ENCODE measurements at places on chromosomes 1 and 21.
A peak's percentile ranks its signal among the peaks of the same experiment; 100 is the strongest.

GRCh38 chr1:40762144-40762923 lies 21.3 kb upstream of the KCNQ4 start:
- no peak for DNase-seq

DNA sequence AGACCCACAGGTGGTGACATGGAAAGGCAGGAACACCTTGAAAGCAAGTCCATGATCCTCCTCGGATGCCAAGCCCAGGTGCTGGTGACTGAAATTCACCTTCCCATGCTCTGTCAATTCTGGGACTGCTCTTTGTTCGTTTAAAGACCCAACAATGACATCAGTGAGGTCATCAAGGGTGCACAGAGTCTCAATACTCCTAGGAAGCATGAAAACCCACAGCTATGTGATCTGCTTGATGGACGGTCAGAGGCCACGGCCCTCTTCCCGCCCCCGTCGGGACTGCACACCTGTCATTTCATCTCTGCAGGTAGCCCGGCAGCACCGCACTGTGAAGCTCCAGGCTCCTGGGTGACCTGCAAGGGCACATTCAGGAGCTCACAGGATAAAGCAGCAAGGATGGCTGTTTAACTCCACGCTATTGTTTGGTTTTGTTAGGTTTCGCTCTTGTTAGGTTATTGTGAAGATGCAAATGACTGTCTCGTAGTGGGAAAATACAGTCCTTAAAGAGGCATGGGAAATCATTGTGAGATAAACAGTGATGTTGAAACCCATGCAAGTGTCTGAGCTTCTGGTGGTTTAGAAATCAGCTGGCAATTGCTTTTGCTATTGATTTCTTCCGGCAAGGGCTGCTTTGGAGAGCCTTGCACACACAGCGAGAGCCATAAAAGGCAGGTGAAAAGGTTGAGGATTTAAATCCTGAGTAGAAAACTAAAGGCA lies 124.8 kb upstream of the AJAP1 start:
- no peak for DNase-seq

DNA sequence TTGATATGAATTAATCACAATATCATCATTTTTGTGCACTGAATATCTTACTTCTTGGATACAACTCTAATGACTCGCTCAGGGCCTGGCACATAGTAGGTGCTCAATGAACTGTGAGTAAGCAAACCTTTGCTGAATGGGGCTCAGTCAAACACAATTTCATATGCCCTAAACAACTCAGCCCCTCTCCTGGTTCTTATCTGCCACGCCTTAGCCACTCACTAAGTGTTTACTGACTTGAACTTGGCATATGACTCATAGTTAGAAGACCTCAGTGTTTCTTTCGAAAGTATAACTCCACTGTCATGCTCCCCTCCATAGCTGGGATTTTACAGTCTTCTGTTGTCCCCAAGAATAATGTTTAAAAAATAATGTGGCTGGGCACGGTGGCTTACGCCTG lies 4.8 kb upstream of the IFNLR1 start:
- no peak for DNase-seq

DNA sequence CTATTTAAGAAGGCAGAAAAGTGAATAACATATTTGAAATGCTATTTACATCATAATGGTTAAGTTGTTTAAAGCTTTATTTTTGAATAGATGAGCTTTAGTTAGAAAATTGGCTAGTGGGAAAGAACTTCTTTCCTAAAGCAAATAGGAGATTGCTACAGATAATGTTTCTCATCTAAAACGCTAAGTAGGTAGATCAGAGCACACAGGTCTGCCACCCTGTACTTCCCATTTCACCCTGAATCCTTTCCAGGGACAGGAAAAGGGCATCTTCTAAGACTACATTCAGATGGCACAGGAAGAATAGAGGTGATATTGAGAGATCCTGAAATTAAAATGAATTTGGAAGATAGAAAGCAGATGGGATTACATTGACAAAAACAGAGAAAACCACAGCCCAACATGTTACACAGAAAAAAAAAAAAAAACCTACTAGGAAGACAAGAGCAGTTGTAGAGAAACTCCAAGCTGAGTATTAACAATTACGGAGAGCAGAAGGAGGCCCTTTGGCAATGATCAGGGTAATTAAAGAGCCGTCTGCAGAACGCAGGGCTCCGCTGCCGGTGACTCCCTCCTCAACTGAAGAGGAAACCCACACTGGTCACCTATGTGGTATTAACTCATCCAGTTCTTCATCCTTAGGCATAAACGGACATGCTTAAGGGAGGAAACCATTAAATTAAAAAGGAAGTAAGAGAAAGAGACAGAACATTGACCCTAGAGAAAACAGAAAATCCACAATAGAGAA lies 53.6 kb upstream of the MAP10 start:
- no peak for DNase-seq

- DNase-seq: no peak
Measured at GRCh38 chr1:201386208-201386607, 8.7 kb upstream of the TNNT2 start.

- no peak for DNase-seq
Measured at GRCh38 chr1:15477646-15478212, 1.8 kb downstream of the CELA2B start.

DNA sequence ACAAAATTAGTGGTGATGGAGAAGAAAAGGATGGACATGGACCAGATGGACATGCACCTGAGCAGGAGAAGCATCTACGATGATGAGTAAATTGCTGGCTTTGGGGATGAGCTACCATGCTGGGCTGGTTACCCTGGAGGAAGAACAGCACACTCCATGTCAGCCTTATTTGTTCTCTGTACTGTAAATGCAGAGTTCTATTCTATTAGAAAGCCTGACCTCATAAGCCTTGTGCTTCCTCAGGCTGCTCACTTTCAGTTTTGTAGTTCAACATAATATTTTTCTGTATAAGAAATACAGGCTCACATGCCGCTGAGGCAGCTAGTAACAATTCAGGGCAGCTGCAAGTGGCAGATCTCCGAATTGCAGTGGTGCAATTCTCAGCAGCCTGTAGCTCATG lies 249.6 kb downstream of the PLA2G4A start:
- no peak for DNase-seq

- no peak for DNase-seq
Measured at GRCh38 chr1:150388241-150388640, 24.3 kb downstream of the RPRD2 start.

DNA sequence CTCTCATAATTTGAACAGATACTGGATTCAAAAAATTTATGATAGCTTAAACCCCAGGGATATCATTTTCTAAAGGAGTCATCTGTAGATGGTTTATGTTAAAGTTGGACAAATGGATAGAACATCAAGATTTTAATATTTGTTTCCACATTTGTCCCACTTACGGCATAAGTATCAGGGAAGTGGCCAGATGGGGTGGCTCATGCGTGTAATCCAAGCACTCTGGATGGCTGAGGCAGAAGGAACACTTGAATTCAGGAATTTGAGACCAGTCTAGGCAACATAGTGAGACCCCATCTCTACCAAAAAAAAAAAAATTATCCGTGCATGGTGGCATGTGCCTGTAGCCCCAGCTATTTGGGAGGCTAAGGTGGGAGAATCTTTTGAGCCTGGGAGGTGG lies 229.1 kb downstream of the GPR52 start:
- DNase-seq: no peak

- peak; percentile 91 for DNase-seq
Measured at GRCh38 chr1:223771469-223771813, 59.1 kb downstream of the CAPN2 start.

GRCh38 chr21:15837645-15838044 lies 107.9 kb downstream of the USP25 start:
- DNase-seq: peak; percentile 61

GRCh38 chr1:195733408-195733807 lies 874.8 kb downstream of the KCNT2 start:
- no peak for DNase-seq

DNA sequence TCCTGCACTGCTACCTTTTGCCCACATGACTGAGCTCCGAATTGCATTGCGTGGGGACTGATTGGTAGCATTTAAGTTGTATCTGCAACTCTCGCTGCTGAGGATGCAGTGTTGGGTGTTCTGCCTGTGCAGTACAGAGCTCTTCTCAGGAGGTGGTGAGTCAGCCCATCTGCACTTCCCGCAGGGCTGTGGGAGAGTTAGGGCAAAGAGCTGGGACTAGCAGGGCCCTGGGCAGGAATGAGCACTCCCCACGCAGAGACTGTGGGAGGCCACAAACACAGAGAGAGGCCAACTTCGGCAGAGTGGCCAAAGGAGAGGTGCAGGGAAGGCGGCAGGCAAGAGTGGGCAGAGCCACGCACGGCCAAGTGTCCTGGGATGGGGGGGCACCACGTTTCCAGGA lies 244.7 kb downstream of the SIPA1L2 start:
- peak; percentile 69 for DNase-seq

DNA sequence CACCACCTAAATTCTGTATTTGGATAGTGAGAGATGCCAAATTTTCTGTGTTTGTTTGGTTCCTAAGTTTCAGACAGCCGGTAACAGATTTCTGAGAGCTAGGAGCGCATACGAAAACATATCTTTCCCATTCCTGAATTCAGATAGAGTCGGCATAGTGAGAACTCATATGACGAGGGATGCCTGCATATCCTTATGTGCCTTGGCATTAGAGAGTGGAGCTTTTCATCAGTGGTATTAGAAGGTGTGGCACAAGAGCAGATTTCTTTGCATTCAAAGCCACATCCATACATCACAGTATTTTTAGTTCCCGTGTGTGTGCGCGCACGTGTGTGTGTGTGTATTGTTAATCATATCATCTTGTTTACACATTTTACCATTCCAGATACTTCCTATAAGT lies 85.8 kb downstream of the ATP5PO start:
- no peak for DNase-seq

GRCh38 chr1:172185211-172185610 lies 235.3 kb upstream of the C1orf105 start:
- DNase-seq: no peak

DNA sequence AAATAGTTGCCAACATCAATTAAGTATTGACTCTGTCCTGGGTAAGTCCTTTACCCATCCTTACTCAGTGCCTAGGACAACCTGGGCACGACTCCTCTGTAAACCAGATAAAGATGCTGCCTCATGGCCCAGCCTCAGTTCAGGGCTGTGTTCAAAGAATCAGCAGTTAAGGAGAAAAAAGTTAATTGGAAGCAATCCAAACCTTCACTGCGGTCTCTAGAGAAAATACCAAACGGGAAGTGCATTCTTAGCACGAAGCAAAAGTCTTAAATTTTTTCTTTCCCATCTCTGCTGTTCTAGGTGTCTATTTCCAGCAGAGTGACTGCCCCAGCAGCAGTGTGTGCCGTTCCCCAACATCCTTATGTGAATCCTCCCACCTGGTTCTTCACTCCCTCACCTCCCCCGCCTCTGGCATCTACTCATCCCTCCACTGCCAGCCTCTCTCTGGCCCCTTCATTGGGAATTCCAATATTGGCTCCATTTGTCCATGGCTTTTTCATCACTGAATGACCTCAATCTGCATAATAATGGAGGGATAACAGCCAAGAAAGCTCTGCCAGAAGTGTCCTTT lies 23.2 kb downstream of the KANK4 start:
- DNase-seq: peak; percentile 20

- peak; percentile 64 for DNase-seq
Measured at GRCh38 chr21:38831526-38832467, 26.1 kb downstream of the ETS2 start.

DNA sequence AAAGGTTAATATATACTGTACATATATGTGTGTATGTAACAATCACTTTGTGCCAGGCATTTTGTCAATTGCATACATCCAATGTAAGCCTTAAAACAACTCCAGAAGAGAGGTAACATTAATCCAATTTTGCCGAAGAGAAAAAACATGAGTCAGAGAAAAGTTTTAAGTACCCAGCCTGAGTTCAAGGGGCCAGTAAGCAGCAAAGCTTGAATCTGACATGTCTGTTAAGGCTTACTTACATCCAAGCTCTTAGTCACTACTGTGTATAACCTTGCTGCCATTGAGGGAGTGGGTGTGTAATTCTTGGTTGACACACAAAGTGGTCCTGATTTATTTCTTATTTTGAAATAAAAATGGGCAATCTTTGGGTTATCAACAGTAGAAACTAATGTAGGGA lies 360.4 kb upstream of the LYPLAL1 start:
- no peak for DNase-seq

DNA sequence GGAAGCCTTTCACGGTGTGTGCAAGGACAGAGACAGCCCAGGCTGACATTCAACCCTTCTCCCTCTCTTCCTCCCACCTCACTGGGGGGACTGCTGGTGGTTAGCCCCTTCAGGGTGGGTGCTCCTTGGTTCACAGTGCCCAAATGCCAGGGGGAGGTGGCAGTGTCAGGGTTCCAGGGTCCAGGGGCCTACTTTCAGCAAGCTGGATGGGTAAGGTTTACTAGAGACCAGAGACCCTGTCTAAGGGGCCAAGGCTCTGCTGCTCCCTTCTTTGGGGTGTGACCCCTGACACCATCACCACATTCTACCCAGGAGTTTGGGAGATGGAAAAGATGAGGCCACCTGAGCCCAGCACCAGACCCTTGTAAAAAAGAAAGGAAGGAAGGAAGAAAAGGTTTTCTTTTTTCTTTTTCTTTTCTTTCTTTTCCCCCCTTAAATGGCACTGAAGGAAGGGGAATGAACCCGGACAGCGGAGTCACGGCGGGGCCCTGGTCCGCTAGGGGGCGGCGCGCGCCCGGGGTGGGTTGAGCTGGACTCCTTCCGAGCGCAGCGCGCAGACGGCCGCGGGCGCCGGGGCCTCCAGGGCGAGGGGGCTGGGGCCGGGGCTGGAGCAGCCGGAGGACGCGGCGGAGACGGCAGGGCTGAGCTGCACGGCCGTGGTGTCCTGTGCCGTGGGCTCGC lies 18.8 kb downstream of the KNCN start:
- DNase-seq: no peak

- no peak for DNase-seq
Measured at GRCh38 chr1:58310881-58311280, 235.6 kb downstream of the OMA1 start.

DNA sequence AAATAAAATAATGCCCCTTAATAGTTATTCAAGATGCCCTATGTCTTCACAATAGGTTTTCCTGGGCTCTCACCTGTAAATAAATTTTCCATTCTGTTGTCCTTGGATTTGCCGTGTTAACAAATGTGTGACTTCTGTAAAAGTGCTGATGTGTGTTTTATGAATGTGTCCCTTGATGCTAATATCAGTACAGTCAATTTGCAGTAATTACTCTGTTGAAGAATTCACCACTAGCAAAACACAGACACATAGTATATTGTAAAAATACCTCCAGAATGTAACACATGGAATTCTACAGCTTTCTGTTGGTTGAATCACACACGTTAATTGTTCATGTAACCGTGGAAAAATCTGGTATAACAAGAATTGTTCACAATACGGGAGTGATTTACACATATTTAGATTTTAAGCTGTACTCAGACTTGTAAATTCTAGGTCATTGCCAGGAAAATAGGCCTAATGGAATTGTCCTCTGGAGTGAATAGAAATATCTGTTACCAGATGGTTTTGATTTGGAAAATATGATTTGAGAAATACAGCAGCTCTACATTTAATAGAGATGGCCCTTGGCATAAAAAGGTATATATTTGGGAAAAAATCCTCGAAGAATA lies 36.7 kb upstream of the KCNK2 start:
- no peak for DNase-seq
